ENCODE measurements at places on chromosomes 3 and 15.

GRCh38 chr3:173531602-173532001 is 134.1 kb downstream of the NLGN1 start:
- DNase-seq = no peak

DNA sequence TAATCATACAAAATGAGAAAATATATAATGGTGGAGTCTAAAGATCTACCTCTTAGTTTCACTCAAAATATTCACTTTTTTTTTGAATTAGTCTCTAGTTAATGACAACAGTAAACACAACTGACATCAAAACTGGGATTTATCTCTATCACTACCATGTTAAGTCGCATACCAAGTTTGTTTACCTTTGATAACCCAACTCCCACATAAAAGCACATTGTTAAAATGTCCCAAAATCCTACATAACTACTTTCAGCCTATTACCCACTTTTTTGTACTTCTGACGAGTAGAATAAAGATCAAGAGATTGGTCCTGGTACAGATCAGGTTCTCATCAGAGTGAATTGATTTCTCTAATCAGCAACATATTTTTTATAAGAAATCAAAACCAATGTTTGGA is 518.5 kb downstream of the EPHA3 start:
- no peak for DNase-seq

DNA sequence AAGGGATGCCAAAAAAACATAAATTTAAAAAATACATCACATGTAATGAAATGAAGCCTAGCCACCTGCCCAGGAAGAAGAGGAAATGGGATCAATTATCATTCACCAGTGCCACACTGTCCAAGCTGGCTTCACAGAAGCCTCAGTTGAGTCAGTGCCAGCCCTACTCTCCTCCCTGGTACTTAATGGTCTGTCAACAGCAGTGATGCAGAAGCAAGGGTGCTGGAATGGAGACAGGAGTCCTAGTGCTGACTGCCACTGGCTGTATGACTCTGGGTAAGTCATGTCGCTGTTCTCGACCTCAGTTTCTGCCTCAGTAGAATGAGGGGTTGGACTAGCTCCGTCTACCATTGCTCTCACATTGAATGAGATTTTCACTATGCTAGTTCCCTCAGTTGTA is 78.5 kb upstream of the LARS2 start:
- DNase-seq = no peak

DNA sequence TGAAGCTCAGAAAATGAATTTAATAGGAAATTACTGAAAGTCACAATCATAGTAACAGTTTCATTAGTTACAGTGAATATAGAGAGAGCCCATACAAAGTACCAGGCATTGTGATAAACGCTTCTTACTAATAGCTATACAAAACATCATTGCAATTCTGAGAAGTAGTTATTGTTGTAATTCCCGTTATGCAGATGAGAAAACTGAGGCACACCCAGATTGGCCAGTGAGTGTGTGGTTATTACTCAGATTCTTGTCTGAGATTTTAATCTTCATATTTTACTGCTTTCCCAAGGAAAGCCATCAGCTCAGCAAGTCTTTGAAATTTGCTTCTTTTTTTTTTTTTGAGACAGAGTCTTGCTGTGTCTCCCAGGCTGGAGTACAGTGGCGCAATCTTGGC is 14.3 kb downstream of the FLNB start:
- no peak for DNase-seq

GRCh38 chr15:85480923-85481322 is 100.5 kb downstream of the AKAP13 start:
- DNase-seq = no peak

DNA sequence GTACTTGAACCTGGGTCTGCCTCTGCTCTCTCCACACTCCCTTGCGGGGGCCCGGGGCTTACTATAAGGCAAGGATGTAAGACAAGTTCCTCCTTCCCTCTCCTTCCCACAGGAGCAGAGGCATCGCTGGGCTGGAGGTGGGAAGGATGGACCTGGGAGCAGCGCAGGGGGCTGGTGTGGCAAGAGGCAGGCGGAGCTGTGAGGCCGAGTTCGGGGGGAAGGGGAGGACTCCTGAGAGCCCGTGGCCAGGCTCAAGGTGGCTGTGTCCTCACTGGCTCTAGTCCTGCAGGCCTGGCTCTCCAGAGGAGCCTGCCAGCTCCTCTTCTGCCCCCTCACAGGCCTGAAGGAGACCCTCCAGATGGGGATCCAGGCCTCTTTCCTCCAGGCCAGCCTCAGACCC is 1.0 kb upstream of the NR2E3 start:
- no peak for DNase-seq

DNA sequence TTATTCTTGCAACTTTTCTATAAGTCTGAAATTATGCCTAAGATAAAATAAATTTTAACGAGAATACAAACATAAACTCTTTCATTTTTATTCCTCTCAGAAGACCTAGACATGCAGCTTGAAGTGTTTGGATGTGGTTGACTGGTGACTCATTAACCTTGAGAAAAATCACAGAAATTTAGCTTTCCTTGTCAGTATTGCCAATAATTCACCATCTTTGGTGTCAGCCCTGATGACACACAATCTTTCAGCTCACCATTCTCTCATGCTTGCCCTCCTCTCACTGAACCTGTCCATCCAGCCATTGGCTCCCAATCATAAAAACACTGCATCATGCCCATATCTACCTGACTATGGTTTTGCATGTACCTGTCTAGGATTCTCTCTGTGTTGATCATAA is 22.6 kb upstream of the TNFAIP8L3 start:
- DNase-seq = no peak

GRCh38 chr3:190618330-190619030 is 104.6 kb downstream of the IL1RAP start:
- no peak for DNase-seq

DNA sequence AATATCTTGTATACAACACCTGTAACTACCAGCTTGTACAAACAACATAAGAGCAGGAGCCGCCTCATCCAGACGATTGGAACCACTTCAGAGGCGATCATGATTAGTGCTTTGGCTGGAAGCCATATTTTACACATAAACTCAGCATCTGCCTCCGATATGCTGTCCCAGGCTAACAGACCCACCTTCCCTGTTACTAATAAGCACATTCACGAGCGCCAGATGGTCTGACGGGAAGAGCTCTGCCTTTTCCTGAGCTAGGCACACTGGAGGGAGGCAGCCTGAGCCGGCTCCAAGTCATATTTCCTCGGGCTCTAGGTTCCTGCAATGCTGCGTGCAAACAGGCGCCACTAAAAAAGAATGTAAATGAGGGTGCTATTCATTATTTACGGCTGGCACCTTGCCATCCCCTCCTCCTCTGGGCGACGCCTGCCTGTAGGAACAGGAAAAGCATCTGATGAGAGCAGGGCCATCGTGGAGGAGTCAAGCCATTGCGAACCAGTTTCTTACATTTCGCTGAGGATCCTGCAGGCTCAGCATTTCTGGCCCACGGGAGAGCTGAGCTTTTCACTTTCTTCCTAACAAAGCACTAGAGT is 98.2 kb downstream of the ANXA2 start:
- DNase-seq = no peak

DNA sequence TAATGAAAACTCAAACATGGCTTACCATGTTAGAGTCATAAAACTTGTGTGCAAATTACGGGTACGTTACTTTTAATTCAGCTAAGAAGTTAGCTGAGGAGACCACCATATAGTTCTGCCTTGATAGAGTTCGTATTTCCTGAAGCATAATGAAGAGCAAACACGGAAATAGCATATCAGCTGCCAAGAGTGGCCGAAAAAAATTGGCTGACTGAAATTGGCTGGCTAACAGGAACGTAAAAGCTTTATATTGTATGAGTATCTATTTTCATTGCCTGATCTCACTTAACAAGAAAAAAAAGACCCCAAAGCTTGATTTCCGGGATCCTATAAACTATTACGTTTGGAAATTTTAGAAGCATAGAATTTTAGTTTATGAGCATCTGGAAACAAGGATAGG is 1222.9 kb downstream of the ZPLD1 start:
- DNase-seq = no peak

DNA sequence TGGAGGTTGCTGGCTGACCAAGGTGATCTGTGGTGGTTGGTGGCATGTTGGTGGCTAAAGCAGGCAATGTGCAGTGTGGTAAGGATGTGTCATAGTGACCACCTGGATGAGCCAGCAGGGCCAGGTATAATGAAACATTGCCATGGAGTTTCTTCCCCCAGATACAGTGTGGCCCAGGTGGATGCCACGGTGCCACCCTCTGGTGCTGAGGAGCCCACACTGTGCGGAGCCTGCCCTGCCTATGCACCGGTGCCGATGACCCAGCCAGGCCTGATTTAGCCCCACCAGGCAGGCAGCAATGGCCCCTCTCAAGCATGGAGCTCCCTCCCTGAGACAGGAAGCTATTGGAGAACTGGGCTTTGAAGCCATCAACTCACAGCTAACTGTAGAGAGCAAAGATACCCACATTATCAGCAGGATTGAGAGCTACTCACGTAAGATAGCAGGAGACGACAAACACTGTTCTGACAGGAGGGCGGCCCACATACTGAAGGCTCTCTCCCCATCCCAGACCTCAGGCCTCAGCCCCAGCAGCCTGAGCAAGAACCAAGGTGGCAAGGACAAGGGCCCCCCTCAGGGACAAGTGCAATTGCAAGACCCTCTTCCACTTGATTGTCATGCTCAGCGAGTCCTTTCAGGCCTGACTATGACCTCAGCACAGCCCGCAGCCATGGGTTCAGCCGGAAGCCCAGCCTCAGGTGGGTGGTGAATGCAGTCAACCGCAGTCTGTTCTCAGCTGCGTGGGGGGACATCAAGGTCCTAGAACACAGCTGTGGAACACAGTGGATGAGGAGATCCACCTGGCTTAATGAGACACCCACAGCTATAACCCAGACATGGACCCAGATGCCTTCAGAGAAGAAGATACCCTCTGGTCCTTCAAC is 82.8 kb upstream of the CDV3 start:
- no peak for DNase-seq

- DNase-seq = no peak
These were observed 472 bp downstream of the CHST14 start for GRCh38 chr15:40471105-40471807.

Data from activated T-helper 1 cell treated with anti-CD3 and anti-CD28 coated beads, Interleukin-2, amount 50 U/mL, for 16 hours (primary cell).